ENCODE measurements at places on chromosomes 1 and 21.

DNA sequence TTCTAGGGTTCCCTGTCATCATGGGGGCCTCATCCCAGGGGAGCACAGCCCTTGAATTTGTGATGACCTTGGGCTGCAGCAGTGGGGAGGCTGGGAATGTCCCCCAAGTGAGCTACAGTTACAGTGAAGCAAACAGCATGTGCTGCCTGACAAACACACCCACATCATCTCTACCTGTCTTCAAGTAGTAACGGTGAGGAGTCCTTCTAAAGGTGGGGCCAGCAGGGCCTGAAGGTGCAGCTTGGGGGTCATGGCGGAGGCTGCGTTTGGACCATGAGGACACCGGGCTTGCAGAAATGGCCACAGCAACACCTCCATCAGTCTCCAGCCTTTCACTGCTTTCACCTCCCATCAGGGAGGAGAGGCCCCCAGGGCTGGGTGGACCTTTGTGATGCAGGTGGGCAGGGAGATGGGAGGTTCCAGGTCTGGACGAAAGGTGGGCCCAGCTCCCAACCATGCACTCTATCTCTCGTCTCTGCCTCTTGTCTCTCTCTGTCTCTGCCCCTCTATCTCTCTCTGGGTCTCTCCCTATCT, 55.7 kb downstream of the WNT9A start:
- DNase-seq = no peak

DNA sequence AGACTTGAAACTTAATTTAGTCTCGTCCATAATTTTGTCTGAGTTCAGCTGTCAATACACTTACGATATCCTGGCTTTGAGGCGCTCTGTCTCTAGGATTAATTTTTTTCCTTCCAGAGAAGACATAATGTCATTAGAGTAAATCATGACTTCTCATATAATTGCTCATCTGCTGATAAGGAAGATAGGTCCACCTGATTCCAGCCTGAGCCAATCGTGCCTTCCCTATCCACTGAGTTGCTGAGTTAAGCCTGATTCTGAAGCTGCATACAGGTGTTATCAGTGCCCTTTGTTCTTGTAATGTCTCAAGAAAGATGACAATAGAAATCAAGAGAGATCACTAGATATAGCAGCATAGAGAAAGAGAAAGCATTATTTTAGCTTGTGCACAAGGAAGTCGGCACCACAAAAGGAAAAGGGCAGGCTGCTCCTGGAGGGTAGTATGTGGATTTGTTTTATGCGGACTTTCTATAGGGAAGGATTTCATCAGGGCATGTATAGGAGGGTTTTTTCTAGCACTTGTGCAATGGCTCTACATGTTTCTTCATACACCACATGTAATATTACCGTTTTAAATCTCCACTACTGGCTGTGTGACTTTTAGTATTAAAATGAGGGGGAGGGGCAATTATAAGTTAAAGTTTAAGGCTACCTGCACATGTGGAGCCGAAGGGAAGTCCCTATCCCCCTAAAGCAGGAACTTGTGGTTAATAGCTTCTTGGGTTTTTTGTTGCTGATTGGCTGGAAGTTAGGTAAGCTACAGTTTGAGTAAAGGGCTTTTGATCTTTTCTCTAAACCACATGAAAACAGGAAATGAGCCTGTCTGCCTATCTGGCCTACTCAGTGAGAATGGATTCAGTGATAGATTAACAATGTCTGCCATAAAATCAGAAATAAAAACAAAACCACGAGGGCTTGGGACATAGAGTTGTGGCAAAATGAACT, 133.4 kb downstream of the PLPPR5 start:
- DNase-seq = peak; percentile 9

GRCh38 chr1:85983316-85983715, 173.3 kb downstream of the COL24A1 start:
- no peak for DNase-seq

DNA sequence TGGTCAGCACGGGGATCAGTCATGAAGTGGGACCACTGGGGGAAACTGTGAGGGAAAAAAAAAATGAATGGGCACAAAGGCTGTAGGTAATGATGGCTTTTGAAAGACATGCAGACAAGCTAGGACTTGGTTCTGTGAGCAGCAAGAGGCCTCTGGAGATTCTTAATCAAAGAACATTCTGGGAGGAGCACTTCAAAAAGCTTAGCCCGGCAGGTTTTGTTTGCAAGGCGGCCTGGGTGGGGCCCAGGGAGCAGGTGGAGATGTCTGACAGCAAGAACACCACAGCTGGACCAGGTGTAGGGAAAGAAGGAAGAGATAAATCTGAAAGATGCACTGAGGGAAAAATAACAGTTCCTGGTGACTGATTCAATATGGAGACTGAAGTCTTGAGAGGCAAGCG, 6.0 kb downstream of the TEX35 start:
- DNase-seq = no peak

DNA sequence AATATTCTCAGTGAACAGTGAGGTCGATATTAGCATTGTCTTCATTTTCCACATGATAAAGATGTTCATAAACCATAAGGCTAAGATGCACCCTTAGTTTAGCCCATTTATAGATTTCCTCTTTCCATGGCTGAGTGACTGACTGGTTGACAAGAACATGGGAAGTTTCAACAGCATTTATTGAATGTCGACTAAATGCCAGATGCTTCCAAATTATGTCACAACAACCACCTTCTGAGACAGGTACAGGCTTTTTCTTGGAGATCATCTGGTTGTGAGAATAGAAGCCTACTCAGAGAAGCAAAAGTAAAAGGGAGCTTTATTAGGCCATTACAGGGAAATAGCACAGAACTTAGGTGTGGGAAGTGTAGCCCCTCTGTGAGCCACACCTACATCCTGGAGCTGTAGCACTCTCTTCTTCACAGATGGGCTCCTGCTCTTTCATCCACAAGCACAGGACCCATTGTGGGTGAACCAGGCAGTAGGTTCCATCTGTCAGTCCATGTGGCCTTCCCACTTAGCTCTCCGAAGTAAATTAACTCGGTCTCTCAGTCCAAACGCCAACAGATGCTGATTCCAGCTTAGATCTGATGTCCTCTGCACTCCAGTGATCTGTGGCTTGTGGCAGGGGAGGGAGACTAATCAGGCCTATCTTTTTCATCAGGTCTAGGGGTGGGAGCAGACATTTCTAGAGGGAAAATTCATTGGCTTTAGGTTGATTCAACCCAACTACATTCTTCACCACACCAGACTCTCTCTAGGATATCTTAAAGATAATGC, 14.3 kb downstream of the ATP2B4 start:
- DNase-seq = no peak

All from activated CD4-positive, alpha-beta T cell treated with anti-CD3 and anti-CD28 coated beads for 1 hour (primary cell).